CD4-positive, alpha-beta memory T cell (primary cell): ENCODE measurements at places on chromosomes 4 and X.

- DNase-seq: no peak
These were observed 56.2 kb upstream of the S100G start for GRCh38 chrX:16593801-16594200.

DNA sequence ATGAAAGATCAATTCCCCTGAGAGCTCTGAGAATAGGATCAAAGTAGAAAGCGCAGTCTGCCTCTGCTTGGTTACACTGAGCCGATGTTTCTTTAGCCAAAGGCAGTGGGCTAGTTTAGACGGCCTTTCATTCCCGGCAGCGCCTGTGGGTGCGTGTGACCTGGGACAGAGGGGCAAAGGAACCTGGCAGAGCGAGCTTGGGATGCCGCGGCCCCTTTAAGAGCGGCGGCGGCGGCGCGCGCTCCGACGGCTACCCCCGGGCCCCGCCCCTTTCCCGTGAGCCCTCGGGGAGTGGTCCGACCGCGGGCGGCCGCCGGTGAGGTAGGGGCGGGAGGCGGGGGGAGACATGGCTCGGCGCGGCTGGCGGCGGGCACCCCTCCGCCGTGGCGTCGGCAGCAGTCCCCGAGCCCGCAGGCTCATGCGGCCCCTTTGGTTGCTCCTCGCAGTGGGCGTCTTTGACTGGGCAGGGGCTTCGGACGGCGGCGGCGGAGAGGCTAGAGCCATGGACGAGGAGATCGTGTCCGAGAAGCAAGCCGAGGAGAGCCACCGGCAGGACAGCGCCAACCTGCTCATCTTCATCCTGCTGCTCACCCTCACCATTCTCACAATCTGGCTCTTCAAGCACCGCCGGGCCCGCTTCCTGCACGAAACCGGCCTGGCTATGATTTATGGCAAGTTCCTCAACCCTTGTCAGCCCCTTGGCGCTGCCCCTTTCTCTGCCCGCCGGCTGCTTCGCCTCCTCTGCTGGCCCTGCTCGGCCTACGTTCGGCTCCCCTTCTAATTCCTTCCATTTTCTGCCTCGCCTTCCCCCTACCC lies at the start of gene SLC9A6:
TSS of gene SLC9A6 (plus strand) at position 279 of the 816 bp plus-strand sequence. CDS start at position 503, 224 bp downstream.
- peak; percentile 74 for DNase-seq

GRCh38 chr4:118972167-118972566 lies 83.5 kb downstream of the SYNPO2 start:
- DNase-seq: no peak

GRCh38 chrX:151713849-151714248 lies 2.0 kb upstream of the FATE1 start:
- no peak for DNase-seq

- no peak for DNase-seq
These were observed 791.9 kb downstream of the FAT4 start for GRCh38 chr4:126106658-126107057.

DNA sequence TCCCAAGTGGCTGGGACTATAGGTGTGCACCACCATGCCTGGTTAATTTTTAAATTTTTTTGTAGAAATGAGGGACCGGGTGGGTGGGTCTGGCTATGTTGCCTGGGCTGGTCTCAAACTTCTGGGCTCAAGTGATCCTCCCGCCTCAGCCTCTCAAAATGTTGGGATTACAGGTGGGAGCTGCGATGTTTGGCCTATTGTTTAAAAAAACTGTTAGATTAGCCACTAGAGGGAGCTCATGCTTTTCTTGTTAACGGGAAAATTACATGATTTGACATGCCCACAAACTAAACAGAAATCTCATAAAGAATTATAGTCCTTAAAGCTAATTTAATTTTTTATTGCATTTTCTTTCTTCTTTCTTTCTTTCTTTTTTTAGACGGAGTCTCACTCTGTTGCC lies 5.0 kb upstream of the SDAD1 start:
- no peak for DNase-seq

DNA sequence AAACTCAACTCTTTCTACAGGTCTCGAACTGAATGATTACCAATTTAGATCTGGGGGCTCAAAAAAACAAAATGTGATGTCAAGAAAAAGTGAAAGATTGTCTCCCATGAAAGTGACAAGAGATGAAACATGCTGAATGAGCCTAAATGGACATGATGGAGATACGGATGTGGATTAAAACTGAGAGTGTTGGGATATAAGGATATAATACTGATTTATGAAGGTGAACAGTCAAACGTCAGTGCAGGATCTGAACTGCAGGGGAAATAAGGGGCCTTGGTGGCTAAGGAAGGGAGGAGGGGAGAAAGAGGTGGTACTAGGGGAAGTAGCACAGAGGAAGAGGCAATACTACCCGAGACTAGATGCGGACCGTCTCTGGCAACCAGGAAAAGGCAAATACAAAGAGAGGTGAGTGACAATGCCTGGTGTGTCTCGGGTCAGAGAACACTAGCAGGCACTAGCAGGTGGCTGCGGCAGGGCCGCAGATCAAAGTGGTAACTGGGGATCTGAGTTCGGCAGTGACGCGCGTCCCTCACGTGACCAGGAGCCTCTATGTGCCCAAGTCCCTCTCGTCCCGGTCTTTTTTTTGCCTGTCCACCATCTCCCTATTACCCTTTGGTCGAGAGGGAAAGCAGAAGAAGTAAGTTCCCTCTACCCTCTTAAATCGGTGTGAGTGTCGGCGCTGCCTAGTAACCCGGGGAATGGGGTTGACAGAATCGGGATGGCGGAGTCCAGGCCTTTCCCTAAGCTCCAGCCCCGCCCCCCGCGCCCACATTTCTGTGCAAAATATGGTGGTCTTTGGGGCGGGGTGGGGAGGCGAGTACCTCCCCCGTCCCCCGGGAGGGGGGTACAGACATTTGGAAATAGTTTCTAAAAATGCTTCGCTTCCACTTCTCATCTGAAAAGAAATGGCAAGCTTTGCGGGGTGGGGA lies at the start of gene TCEAL1:
TSS of gene TCEAL1 (plus strand) at position 590 of the 932 bp plus-strand sequence. CDS start 942 bp downstream, outside the sequence.
- peak; percentile 29 for DNase-seq

DNA sequence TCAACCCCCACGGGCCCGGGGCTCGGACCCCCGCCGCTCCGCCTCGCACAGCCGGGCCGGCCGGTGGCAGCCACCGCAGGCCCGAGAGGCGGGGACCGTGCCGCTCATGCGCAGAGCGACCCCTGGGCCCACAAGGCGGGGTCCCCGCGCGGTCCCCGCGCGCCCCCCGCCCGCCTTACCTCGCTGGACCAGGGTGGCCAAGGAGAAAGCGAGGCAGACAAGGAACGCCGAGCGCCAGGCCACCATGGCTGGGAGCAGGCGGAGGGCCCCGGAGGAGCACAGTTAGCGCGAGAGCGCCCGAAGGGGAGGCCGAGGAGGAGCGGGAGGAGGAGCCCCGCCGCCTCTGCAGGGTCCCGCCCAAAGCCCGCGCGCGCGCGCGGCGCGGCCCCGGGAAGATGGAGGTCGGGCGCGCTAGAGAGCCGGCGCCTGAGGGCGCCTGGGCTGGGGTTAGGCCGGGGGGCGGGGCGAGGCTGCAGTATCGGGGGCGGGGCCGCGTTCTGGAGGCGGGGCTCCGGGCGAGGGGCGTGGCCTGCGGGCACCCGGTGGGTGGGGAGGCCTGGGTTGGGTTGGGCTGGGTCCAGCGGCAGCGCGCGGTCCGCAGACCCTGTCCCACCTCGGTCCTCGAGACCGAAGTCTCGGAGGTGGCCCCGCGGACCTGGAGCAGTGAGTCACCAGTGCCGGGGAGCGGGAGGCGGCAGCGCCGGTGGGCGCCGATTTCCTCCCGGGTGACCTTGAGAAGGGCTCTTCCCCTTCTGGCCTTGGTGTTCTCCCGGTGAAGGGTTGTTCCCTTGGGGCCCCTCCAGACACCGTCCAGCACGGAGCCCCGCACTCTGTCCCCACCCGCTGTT lies at the start of gene CD99L2:
TSS of gene CD99L2 (minus strand) at position 326 of the 848 bp plus-strand sequence. CDS start at position 246, 80 bp downstream.
- peak; percentile 86 for DNase-seq

GRCh38 chr4:7510538-7510937 lies 75.8 kb upstream of the PSAPL1 start:
- no peak for DNase-seq

GRCh38 chr4:15182600-15183220 lies 180.4 kb downstream of the CPEB2 start:
- DNase-seq: no peak

GRCh38 chrX:101595739-101596419 lies 21.9 kb downstream of the ARMCX6 start:
- peak; percentile 56 for DNase-seq
